Right renal cortex interstitium (tissue), 3 donors: ENCODE measurements at places on chromosomes 3 and 15.

- no peak for DNase-seq
These were observed 74.0 kb upstream of the ETV5 start for GRCh38 chr3:186182850-186183249.

GRCh38 chr3:197183582-197183981, 114.8 kb downstream of the DLG1 start:
- DNase-seq: no peak

DNA sequence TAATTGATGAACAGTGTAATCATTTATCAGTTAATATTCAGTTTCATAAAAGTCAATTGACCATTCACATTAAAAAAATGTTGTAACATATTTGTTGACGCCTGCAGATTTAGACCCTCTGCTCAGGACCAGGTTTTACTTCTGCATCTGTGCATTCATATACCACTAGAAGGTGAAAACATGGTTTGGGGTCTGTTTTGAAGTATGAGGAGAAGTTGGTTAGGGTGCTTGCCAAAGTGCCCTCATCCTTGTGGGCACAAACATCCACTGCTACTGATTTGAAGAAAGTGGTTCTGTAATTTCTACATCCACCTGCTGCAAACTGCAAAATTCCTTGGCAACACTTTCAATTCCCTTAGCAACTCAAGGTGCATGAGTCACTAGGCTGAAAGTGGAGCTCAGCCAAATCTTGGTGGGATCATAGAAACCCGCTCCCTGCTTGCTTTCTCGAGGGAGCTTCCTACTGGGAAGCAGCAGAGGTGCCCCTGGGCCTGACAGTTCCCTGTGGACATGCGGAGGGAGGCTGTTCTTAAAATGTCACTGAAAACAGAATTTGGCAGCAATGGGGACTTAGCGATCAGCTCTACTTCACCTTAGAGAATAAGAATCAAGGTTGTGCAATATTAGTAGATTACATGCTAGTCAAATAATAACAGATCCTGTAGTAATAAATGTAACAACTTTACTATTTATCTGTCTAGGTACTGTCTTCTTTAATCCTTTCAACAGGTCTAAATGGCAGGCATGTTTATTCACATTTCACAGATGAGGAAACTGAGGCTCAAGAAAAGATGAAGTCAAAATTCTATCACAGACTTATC, 301.0 kb upstream of the TBL1XR1 start:
- DNase-seq: no peak

DNA sequence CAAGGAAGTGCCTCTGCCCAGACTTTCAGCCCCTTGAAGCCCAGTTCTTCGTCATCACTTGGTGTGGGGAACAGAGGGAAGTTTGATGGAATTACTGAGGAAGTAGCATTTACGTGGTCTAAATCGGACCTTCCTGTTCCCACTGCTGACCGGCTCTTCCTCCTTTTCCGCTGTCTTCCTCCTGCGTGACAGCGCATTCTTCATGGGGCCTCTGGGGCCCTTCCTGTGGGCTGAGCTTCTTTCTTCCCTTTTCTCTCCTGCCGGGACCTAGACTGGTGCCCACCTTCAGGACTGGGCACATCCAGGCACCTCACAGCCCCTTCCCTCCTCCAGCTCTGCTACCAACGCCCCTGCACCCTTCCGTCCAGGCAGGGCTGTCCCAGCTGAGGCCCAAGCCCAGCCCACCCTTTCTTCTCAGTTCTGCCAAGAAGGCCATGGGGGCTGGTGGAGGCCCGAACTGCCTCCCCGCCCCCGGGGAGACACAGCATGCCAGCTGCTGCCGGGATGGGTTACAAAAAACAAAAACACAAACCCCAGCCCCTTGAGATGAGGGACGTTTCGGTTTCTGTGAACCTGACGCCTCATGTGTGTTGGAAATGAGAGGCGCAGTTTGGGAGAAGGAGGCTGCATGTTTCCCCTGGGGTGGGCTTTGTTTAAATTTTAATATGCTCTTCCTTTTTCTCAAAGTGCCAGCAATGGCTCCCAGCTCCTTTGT, 19.1 kb downstream of the ZNF710 start:
- DNase-seq: no peak

GRCh38 chr3:129605922-129606635, 397 bp downstream of the PLXND1 start:
- DNase-seq: no peak
